ENCODE measurements at places on chromosomes 13 and 19. TPM values are rescaled to one million over a fixed set of nuclear protein-coding genes. Genes with fewer than 3 reads are reported as not detected.

- no peaks in the 10 kb centered on the region for H3K36me3 ChIP-seq
- H3K27ac ChIP-seq, result no peak overlapping the region
- no peak overlapping the region for H3K4me3 ChIP-seq
- no peaks in the 10 kb centered on the region for H3K4me1 ChIP-seq
These were observed 172.7 kb downstream of the KLF5 start for GRCh38 chr13:73231471-73231870.

DNA sequence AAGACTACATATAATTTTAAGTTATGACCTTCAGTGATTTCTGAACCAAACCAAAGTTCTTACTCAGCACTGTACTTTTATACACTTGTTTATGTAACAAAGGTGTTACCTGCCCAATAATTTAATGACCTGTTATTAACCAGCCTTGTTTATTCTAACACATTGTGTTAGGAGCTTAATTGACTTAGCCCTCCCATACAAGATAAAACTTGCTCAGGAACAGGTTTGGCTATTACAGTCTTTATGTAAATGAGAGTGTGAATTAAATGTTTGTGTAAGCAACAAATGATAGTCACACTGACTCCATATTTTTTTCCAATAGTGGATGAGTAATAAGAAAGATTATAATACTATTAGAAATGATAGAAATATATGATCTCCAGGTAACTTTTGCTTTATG is 51.8 kb upstream of the MYCBP2 start:
- no peaks in the 10 kb centered on the region for H3K36me3 ChIP-seq
- H3K4me3 ChIP-seq, result no peak overlapping the region
- H3K27me3 ChIP-seq, result no peaks in the 10 kb centered on the region
- H3K4me1 ChIP-seq, result peaks cover 3% of the 10 kb centered on the region
- no peak for DNase-seq

GRCh38 chr19:33404506-33405253 is 31.2 kb downstream of the CEBPG start:
- H3K27ac ChIP-seq, result no peak overlapping the region
- H3K4me3 ChIP-seq, result no peak overlapping the region
- no peaks in the 10 kb centered on the region for H3K4me1 ChIP-seq
- no peak for DNase-seq
- H3K36me3 ChIP-seq, result no peaks in the 10 kb centered on the region
- no peaks in the 10 kb centered on the region for H3K27me3 ChIP-seq

DNA sequence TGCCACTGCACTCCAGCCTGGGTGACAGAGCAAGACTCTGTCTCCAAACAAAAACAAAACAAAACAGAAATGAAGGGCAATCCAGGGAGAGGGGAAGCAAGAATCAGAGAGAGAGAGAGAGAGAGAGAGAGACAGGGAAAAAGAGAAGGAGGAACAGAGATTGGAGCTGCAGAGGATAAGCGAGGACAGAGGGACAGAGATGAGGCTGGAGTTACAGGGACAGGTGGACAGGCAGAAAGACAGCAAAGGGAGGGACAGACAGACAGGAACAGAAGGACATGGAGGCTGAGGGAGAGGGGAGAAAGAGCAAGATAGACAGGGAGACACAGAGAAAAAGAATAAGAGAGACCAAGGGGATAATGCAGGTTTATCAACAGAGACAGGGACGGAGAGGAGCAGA is 1.3 kb upstream of the CRX start:
- H3K27me3 ChIP-seq, result peaks cover 38% of the 10 kb centered on the region
- no peak overlapping the region for H3K27ac ChIP-seq
- H3K4me3 ChIP-seq, result no peak overlapping the region
- H3K4me1 ChIP-seq, result no peaks in the 10 kb centered on the region
- H3K36me3 ChIP-seq, result no peaks in the 10 kb centered on the region

Gene ADGRE3
- not detected for total RNA-seq

Gene CD209
- total RNA-seq, result not detected

GRCh38 chr13:49925881-49926418 is 10.2 kb downstream of the SPRYD7 start:
- no peak overlapping the region for H3K4me3 ChIP-seq
- H3K27me3 ChIP-seq, result no peaks in the 10 kb centered on the region
- H3K27ac ChIP-seq, result no peak overlapping the region
- peaks cover 32% of the 10 kb centered on the region for H3K36me3 ChIP-seq
- 0 out of 2 replicates have a peak, but pooled peaks cover 7% of the 10 kb centered on the region for H3K4me1 ChIP-seq
- DNase-seq, result no peak

Gene PRX
- 3.8 TPM for total RNA-seq

- peaks cover 40% of the 10 kb centered on the region for H3K4me1 ChIP-seq
- H3K36me3 ChIP-seq, result no peaks in the 10 kb centered on the region
- no peaks in the 10 kb centered on the region for H3K27me3 ChIP-seq
- no peak overlapping the region for H3K27ac ChIP-seq
- DNase-seq, result no peak
These were observed 6.9 kb downstream of the PSG1 start for GRCh38 chr19:42872608-42873007.

GRCh38 chr13:24152292-24153214 is 8.0 kb upstream of the SPATA13 start:
- H3K4me3 ChIP-seq, result no peak overlapping the region
- no peaks in the 10 kb centered on the region for H3K27me3 ChIP-seq
- no peak overlapping the region for H3K27ac ChIP-seq
- no peaks in the 10 kb centered on the region for H3K36me3 ChIP-seq
- DNase-seq, result no peak
- H3K4me1 ChIP-seq, result peaks cover 16% of the 10 kb centered on the region

Gene OSCAR
- 0.54 TPM for total RNA-seq

- H3K27me3 ChIP-seq, result no peaks in the 10 kb centered on the region
- H3K4me1 ChIP-seq, result 0 out of 2 replicates have a peak, but pooled peaks cover 4% of the 10 kb centered on the region
- H3K36me3 ChIP-seq, result no peaks in the 10 kb centered on the region
- H3K4me3 ChIP-seq, result no peak overlapping the region
- DNase-seq, result peak; percentile 18
- peak overlapping the region; percentile 20 for H3K27ac ChIP-seq
These were observed 12.3 kb upstream of the ARL11 start for GRCh38 chr13:49615836-49616675.

Gene C19orf67
- total RNA-seq, result not detected

Gene MYH14
- not detected for total RNA-seq

DNA sequence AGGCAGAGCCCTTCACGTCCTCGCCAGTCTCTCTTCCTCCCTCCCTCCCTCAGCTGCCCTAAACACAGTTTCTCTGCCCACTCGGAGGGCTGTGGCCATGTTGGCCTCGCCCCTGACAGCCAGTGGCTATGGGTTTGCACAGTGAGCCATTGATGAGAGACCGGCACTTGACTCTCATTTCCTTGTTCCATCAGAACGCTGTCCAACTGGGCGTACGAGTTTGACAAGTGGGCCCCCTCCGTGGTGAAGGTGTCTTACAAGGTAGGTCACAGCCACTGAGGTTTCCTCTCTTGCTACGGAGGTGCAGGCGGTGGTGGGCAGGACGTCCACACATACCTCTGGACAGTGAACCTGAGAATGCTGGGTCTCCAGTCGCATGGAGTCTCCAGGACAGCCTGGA is 57.9 kb downstream of the SMARCA4 start:
- H3K36me3 ChIP-seq, result peaks cover under 1% of the 10 kb centered on the region
- no peak overlapping the region for H3K4me3 ChIP-seq
- H3K27ac ChIP-seq, result no peak overlapping the region
- H3K27me3 ChIP-seq, result no peaks in the 10 kb centered on the region
- DNase-seq, result no peak

GRCh38 chr13:26971990-26972887 is 199.4 kb downstream of the USP12 start:
- H3K4me3 ChIP-seq, result no peak overlapping the region
- H3K27me3 ChIP-seq, result peaks cover 14% of the 10 kb centered on the region
- no peaks in the 10 kb centered on the region for H3K4me1 ChIP-seq

DNA sequence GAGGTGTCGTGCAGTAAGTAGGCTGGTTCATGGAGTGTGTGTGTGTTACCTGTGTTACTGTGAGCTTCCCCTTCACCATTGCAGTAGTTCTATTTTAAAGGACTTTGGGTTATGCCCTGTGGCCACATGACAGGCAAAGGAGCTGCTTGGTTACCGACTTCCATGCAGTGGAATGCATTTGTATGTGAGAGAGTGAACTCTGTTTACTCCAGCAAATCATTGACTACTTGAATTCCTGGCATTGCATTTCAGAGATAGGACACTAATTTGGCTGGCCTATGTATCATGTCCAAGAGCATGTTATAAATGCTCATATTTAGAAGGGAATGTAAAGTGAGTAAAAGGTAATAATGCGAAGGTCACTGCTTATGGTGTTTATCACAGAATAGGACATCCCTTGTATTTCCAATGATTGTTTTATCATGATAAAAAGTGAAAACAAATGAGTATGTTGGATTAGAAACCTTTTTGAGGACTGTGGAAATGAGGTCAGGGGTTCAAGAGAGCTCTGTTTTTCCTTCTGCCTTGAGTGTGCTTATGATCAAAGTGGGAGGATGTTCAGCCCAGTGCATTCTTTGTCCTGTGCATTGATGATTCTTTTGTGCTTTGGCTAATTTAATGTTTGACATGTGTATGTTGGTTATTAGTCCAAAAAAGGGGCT is 156.5 kb downstream of the LMO7 start:
- H3K4me3 ChIP-seq, result no peak overlapping the region
- DNase-seq, result no peak
- peaks cover 29% of the 10 kb centered on the region for H3K4me1 ChIP-seq
- no peak overlapping the region for H3K27ac ChIP-seq
- no peaks in the 10 kb centered on the region for H3K27me3 ChIP-seq

Gene WDR88
- not detected for total RNA-seq

Gene SMAD9
- total RNA-seq, result 10.8 TPM

DNA sequence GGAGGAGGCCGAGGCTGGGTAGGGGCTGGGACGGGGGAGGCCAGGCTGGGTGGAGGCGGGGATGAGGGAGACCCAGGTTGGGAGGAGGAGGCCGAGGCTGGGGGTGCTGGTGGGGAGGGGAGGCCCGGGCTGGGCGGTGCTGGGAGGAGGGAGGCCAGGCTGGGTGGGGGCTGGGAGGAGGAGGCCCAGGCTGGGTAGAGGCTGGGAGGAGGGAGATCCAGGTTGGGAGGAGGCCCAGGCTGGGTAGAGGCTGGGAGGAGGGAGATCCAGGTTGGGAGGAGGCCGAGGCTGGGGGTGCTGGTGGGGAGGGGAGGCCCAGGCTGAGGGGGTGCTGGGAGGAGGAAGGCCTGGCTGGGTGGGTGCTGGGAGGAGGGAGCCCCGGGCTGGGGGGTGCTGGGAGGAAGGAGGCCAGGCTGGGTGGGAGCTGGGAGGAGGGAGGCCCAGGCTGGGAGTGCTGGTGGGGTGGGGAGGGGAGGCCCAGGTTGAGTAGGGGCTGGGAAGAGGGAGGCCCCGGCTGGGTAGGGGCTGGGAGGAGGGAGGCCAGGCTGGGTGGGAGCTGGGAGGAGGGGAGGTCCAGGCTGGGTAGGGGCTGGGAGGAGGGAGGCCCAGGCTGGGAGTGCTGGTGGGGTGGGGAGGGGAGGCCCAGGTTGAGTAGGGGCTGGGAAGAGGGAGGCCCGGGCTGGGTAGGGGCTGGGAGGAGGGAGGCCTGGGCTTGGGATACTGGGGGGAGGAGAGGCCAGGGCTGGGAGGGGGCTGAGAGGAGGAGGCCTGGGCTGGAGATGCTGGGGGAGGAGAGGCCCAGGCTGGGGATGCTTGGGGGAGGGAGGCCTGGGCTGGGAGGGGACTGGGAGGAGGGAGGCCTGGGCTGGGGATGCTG is 10.7 kb downstream of the TPGS1 start:
- H3K4me3 ChIP-seq, result no peak overlapping the region
- H3K36me3 ChIP-seq, result no peaks in the 10 kb centered on the region
- no peaks in the 10 kb centered on the region for H3K27me3 ChIP-seq
- H3K4me1 ChIP-seq, result no peaks in the 10 kb centered on the region
- H3K27ac ChIP-seq, result no peak overlapping the region

DNA sequence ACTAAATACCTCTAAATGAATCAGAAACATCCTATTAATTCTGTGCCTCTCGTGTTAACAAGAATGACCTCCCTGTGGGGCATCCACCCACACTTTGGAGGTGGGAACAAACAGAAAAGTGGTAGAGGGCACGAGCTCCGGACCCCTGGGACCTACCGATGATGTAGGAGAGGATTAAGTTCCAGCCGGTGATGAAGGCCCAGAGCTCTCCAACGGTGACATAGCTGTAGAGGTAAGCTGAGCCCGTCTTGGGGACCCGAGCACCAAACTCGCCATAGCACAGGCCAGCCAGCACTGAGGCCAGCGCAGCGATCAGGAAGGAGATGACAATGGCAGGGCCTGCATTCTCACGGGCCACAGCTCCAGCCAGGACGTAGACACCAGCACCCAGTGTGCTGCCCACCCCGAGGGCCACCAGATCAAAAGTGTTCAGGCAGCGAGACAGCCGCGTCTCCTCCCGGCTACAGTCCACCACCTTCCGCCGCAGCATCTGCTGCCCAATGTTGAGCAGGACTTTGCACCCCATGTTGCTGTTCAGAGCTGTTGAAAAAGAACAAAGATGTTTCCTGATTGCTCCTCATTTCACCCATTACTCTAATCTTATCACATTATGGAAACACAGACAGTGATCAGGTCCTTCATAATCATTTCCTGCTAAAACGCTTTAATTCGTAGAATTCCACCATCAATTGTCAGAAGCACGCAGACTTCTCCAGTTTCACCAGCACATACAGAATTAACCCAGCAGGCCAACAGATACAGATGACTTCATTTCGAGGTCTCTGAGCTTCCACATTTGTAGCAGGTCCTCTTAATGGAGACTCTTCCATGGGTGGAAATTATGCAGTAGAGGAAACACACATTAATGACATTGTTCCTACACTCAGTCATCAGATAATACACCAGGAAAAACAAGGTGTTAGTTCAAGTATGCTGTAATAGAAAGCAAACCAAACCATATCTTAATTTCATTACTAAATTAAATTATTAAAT is 59.5 kb downstream of the SLC7A1 start:
- H3K27me3 ChIP-seq, result no peaks in the 10 kb centered on the region
- no peak overlapping the region for H3K4me3 ChIP-seq
- DNase-seq, result no peak
- H3K4me1 ChIP-seq, result peaks cover 17% of the 10 kb centered on the region

DNA sequence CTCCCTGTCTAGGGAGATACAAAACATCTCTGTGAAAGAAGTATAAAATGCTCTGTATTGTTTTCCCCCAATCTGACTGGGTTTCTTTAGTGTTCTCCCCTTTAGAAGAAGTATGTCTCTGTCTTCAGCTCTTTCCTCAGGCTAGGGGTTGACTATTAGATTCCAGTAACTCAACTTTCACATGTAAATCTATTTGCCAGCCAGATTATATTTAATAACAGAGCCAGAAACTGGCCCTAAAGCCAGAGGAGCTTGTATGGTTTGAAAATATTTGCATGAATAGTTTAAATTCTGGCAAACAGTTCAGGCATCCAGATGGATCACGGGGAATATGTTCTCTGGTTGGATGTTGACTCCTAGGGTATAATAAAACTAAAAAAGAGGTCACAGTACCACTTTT is 22.3 kb upstream of the CYSLTR2 start:
- no peak overlapping the region for H3K27ac ChIP-seq
- H3K4me1 ChIP-seq, result no peaks in the 10 kb centered on the region
- no peak overlapping the region for H3K4me3 ChIP-seq
- no peaks in the 10 kb centered on the region for H3K36me3 ChIP-seq
- peaks cover 26% of the 10 kb centered on the region for H3K27me3 ChIP-seq

Gene LILRA1
- not detected for total RNA-seq

DNA sequence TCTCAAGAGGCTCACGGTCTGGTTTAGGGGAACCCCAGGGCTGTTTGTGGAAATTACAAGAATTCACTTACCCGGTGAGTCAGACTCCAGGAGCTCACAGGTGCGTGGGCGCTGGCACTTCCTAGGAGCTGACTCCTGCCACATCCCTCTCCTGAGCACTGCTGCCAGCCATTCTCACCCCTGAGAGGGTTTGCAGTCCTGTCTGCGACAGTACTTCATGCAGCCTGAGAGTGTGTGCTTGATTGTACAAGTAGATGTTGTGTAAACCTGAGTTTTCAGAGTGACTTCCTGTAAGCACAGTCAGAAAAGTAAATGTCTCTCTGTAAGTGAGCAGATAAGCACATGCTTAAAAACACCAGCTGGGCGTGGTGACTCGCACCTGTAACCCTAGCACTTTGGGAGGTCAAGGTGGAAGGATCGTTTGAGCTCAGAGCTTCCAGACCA is 8.1 kb downstream of the MRPL4 start:
- no peaks in the 10 kb centered on the region for H3K4me1 ChIP-seq
- H3K27ac ChIP-seq, result no peak overlapping the region
- no peaks in the 10 kb centered on the region for H3K27me3 ChIP-seq
- H3K36me3 ChIP-seq, result no peaks in the 10 kb centered on the region

All from GM23248 (cell line).